ENCODE measurements at places on chromosomes 3 and 15. TPM values are rescaled to one million over a fixed set of nuclear protein-coding genes. Genes with fewer than 3 reads are reported as not detected.

DNA sequence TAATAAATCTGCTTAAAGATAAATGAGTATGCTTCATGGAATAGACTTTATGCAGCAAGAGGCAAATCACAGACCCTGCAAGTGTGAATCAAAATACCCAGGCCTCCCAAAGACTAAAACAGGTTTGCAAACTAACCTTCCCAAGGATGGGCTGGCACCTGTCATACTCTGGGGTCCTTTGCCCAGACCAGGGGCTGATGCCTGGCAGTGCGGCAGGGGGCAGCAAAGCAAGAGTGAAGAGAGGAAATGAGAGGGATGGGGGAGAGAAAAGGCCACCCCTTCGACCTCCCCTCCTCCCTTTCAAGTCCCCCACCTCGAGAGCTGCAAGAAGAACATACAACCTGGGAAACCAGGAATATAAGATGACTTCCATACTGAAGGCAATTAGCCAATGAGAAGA lies 31.8 kb downstream of the XXYLT1 start:
- no peak for DNase-seq

- no peak for DNase-seq
These were observed 85.8 kb downstream of the ATP11B start for GRCh38 chr3:182879031-182879611.

- DNase-seq: no peak
These were observed 1.9 kb downstream of the ARHGAP31 start for GRCh38 chr3:119295816-119296726.

Gene TRANK1
- 1.0 TPM for total RNA-seq

- DNase-seq: peak; percentile 17
These were observed 280.1 kb downstream of the NEK10 start for GRCh38 chr3:27089068-27089467.

Gene RBM15B
- 30.5 TPM for total RNA-seq

Data from bronchial epithelial cell (primary cell).